Upper lobe of right lung (tissue), 1 donor: ENCODE measurements at places on chromosomes 2 and 18. TPM values are rescaled to one million over a fixed set of nuclear protein-coding genes. Genes with fewer than 3 reads are reported as not detected.

The ACTG2 gene
- 37.9 TPM for total RNA-seq

The CFAP210 gene
- not detected for total RNA-seq

The SDC1 gene
- 148 TPM for total RNA-seq

The GNLY gene
- total RNA-seq, result 18.5 TPM

The LRRTM4 gene
- 0.41 TPM for total RNA-seq

The HRH4 gene
- total RNA-seq, result 1.7 TPM

The GKN2 gene
- total RNA-seq, result 77.2 TPM

The CIDEA gene
- not detected for total RNA-seq

The ADAM23 gene
- 2.5 TPM for total RNA-seq

The DPP4 gene
- 30.7 TPM for total RNA-seq

The HJURP gene
- 1.2 TPM for total RNA-seq

The WNT6 gene
- total RNA-seq, result not detected

The CD226 gene
- total RNA-seq, result 5.8 TPM

The MEIS1 gene
- total RNA-seq, result 48.0 TPM

The PDE1A gene
- total RNA-seq, result 6.3 TPM

The TMEM17 gene
- 2.0 TPM for total RNA-seq

The SP110 gene
- 46.9 TPM for total RNA-seq

The ZSWIM2 gene
- not detected for total RNA-seq

The NR4A2 gene
- 3.5 TPM for total RNA-seq

The EPAS1 gene
- 1,593 TPM for total RNA-seq

The PSMA8 gene
- not detected for total RNA-seq

The GALR1 gene
- total RNA-seq, result 0.06 TPM

The CD28 gene
- 2.5 TPM for total RNA-seq

The CLEC4F gene
- 1.2 TPM for total RNA-seq

The SIX2 gene
- total RNA-seq, result not detected

The UPP2 gene
- total RNA-seq, result not detected

The NEURL3 gene
- total RNA-seq, result 0.29 TPM

The SATB2 gene
- 3.9 TPM for total RNA-seq

The SNED1 gene
- 38.4 TPM for total RNA-seq

The ALPG gene
- 0.49 TPM for total RNA-seq

The HS6ST1 gene
- total RNA-seq, result 33.2 TPM

The ARHGAP15 gene
- total RNA-seq, result 19.2 TPM

The SLC30A3 gene
- total RNA-seq, result 0.58 TPM

The SERPINE2 gene
- 7.3 TPM for total RNA-seq

The CIB4 gene
- total RNA-seq, result not detected

The SCN2A gene
- total RNA-seq, result 0.58 TPM

The DSG1 gene
- total RNA-seq, result not detected

The PLB1 gene
- 4.2 TPM for total RNA-seq

The SERPINB3 gene
- not detected for total RNA-seq

The IL1F10 gene
- not detected for total RNA-seq

The CCDC148 gene
- total RNA-seq, result 1.2 TPM

The TMEM198 gene
- total RNA-seq, result 2.9 TPM

The LRRTM1 gene
- total RNA-seq, result not detected

The AUP1 gene
- total RNA-seq, result 119 TPM

The FAM237A gene
- total RNA-seq, result not detected

The CRYBA2 gene
- not detected for total RNA-seq

The ARMC9 gene
- 37.1 TPM for total RNA-seq

The MSH2 gene
- 13.3 TPM for total RNA-seq

The TUBA3D gene
- total RNA-seq, result not detected

The LIMS4 gene
- total RNA-seq, result 2.1 TPM

The SCG2 gene
- 0.61 TPM for total RNA-seq

The POTEI gene
- total RNA-seq, result not detected

The STEAP3 gene
- 14.1 TPM for total RNA-seq
